ENCODE measurements at places on chromosomes 13 and 19. TPM values are rescaled to one million over a fixed set of nuclear protein-coding genes. Genes with fewer than 3 reads are reported as not detected.

Gene THSD1
- 7.1 TPM for total RNA-seq

GRCh38 chr13:20105161-20105689 is 55.6 kb downstream of the GJA3 start:
- no peaks in the 10 kb centered on the region for H3K4me1 ChIP-seq
- peak; percentile 64 for DNase-seq
- H3K36me3 ChIP-seq, result no peaks in the 10 kb centered on the region
- H3K27me3 ChIP-seq, result peaks cover 60% of the 10 kb centered on the region

- no peak overlapping the region for H3K27ac ChIP-seq
- no peaks in the 10 kb centered on the region for H3K36me3 ChIP-seq
- peaks cover 9% of the 10 kb centered on the region for H3K4me1 ChIP-seq
- no peak for DNase-seq
- H3K4me3 ChIP-seq, result no peak overlapping the region
- H3K27me3 ChIP-seq, result no peaks in the 10 kb centered on the region
These were observed 166.3 kb upstream of the ARGLU1 start for GRCh38 chr13:106734198-106734597.

Gene ZSCAN4
- not detected for total RNA-seq

DNA sequence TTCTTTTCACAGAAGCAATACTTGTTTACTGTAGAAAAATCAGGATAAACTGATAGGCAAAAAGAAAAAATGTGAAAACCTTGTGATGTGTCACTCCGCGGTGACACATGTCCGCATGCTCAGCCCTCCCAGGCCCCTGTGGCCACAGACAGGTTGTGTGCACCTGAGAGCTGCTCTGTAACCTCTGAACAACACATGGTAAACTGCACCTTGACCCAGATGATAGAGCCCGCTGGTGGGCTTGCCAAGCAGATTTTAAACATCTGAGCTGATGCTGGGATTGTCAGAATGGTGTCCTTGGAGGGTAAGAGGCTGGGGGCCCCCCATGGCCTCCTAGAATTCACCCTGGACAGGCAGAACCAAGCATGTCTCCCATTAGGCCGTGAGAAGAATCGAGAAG is 33.8 kb downstream of the DHRS12 start:
- DNase-seq, result peak; percentile 62
- no peak overlapping the region for H3K4me3 ChIP-seq
- H3K4me1 ChIP-seq, result peaks cover 17% of the 10 kb centered on the region
- H3K27me3 ChIP-seq, result no peaks in the 10 kb centered on the region
- peaks cover 24% of the 10 kb centered on the region for H3K36me3 ChIP-seq
- H3K27ac ChIP-seq, result peak overlapping the region; percentile 73

All from esophagus muscularis mucosa (tissue), 4 donors.